ENCODE measurements at places on chromosomes 12 and 14.

DNA sequence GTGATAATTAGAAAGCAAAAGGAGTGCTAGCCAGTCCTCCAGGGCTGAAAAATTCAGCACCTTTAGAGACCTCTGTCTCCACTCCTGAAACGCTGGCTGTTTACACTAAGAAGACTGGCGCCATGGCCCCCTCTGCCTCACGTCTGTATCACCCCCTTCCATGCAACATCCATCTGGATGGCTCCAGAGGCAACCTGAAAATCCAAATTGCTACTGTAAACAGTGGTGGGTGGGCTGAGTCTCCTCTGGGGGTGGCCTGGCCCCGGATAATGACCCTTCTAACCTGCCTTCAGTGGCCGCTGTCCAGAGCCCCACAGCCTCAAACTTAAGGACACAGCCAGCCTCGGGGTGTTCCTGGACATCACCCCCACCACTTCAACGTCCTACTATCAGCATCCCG, 1.4 kb downstream of the PRKD1 start:
- DNase-seq: no peak

- DNase-seq: no peak
Observed at GRCh38 chr12:128091951-128092382, 175.0 kb upstream of the TMEM132C start.

DNA sequence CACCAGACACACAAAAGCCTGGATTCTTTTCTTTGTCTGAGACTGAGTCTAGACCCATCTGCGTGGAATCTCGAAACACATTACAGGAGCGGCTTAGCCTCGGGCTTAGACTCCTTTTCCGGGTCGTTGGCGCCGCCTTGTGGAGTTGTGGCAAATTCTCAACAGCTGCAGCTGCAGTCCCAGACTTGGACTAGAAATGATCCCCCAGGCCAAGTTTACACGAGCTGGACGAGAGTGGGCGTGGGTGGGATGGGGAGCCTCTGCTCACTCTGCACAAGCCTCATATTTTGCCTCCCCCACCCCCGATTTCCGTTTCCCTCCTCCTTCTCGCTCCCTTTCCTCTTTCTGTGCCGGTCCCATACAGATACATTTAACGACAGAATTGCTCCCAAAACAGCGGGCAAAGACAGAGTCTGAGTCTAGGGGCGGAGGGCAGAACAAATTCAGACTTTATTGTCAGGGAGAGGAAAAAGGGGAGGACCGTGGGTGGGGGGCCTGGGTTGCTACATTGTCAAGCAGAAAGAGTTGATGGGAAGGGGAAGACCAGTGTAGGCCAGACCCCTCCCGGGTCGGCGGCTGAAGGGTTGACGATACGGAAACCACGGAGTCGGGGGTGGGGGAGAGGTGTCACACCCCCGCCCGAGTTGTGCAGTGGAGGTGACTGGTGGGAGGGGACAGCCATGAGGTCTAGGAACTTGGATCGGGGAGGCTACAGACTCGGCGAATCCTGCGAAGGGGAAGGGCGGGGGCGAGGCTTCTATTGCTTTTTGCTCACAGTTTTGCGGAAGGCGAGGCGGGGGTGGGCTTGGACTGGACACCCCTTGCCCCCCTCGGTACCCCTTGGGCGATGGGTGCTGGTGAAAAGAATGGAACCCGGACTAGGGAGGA, 4.7 kb upstream of the GPR84 start:
- DNase-seq: peak; percentile 50

DNA sequence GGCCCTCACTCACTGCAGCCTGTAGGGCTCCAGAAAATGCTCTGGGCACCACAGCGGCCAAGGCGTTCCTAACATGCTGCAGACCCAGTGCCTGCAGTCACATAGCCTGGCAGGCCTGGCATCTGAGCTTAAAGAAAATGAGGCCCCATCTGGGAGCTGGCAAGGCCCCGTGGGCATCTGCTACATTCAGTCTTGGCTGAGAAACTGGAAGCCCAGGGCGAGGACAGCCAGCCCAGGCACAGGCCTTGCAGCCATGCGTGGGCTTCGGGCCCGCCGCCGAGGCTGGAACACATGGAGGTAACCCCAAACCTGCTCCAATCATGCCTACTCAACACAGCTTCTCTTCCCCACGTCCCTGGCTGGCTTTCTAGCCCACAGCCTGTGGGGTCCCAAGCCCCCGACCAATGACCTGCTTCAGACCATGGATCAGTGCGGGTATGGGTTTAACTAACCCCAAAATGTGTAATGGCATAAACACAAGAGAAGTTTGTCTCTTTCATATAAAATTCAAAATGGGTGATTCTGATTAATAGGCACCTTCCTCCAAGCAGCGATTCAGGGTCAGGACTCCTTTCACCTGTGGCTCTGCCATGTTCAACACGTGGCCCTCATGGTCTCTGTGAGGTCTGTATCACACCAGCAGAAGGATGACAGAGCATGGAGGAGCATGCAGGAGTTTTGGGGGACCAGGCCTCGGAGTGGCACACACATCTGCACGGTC, 6.4 kb downstream of the NGB start:
- DNase-seq: no peak

Data from kidney epithelial cell (primary cell).